ENCODE measurements at places on chromosomes 12 and 14.

DNA sequence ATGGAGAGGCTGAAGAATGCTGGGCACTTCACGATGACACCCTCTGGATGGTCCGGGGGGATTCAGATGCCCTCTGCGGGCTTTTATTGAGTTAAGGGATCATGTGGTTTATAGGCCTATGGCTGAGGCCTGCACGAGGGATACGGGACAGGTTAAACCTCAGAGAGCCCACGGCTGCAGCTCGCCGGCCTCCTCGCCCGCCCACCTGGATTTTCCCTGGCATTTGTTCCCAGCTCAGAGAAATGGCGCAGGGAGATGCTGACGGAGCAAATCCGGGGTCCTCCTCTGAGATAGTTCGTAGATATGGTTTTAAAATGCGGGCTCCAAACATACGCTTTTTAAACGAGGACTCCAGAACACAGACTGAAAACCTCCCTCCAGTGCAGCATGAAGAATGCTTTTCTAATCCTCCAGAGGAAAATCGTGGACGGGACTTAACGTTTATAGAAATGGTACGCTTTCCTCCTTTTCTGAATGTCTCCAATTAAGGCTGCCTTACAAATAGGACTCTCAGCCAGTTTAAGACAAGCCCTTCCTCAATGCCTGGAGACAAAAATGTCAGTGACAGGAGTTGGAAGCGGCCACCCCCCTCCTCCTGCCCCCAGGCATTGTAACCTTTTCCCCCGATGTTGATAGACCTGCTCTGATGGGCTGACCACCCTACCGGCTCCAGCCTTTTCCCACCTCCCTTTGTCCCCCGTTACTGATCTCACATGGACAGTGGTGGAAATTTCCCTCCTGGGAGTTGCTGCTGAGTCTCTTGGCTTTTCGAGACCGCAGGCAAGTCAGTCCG, 16.6 kb downstream of the CCND2 start:
- no peak for DNase-seq

- DNase-seq: no peak
These were observed 21.9 kb upstream of the CLMN start for GRCh38 chr14:95341564-95341963.

GRCh38 chr14:63512861-63513260, 30.3 kb downstream of the PPP2R5E start:
- DNase-seq: no peak

- peak; percentile 36 for DNase-seq
These were observed 1.4 kb upstream of the ZFP36L1 start for GRCh38 chr14:68794130-68794850.

GRCh38 chr14:90759370-90760077, 56.7 kb downstream of the TTC7B start:
- DNase-seq: peak; percentile 24

- no peak for DNase-seq
These were observed 140.1 kb downstream of the C12orf75 start for GRCh38 chr12:105470601-105471000.

DNA sequence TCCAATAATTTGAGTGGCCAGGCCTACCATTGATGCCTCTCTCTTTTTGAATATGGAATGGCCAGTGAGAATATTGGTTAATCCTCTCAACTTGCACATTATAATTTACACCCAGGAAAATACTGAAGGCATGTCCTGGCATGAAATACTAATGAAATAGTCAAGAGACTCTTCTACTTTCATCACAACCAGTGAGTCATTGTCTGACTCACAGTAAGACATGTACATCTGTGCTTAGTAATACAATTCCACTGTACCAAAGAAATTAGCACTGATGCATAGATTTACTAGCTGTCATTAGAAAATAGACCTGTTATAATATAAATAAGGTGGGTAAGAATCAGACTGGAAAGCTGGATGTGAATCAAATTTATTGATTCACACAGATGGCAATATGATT, 31.6 kb downstream of the KCNC2 start:
- no peak for DNase-seq

DNA sequence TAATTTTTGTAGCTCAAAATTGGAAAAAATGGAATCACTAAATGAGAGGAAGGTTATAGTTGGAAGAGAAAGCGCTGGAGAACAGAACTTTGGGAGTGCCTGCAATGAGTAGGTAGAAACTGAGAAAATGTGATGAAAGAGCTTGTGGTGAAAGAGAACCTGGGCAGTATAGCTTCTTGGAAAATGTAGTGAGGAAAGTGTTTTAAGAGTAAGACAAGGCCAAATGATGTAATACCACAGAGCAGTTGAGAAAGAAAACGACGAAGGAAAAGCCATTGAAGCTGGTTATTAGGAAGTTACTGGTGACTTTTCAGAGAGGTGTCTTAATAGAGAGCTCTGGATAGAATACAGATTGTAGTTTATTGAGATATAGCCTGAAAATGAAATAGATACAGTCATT, 255.3 kb downstream of the AEBP2 start:
- DNase-seq: no peak

DNA sequence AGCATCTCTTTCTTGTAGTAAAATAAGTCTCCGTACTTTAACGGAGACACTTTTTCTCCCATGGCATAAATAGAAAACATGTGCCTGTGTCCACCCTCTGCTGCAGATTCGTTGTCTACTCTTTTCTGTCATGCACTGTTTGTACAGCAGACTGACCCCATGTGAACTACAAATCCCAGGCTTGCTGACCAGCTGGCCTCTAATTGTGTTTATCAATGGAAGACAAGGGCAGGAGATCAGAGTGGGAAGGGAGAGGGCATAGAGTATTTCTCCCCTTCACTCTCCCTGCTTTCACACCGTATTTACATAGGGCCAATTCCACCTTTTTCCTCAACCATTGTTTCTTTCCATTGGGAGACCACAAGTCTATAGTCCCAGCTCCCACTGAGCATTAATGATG, 31.0 kb upstream of the TMTC2 start:
- DNase-seq: no peak

DNA sequence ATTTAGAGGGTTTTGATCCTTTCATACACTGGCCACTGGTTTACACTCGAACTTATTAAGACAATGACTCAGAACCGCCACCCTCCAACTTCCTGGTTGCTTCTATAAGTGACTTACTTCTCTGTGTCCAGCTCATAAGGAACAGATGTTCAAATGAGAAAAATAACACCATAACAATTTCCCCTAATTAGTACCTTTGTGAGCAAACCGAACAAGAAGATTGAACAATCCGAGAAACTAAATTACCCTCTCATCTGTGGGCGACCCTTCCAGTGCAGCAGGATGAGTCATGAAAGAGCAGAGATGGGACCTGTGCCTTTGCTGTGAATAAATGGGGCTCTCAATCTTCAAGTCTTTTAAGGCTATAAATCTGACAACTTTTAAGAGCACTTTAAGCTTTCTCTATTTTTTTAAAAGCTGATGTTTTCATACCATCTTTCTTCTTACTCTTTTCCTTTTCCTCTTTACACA, 146.8 kb upstream of the RASSF8 start:
- DNase-seq: no peak

GRCh38 chr14:99616832-99617800, 13.1 kb upstream of the CCDC85C start:
- no peak for DNase-seq

- DNase-seq: no peak
These were observed 27.4 kb upstream of the DYRK2 start for GRCh38 chr12:67621112-67621511.

GRCh38 chr14:51612449-51612848, 39.3 kb upstream of the FRMD6 start:
- no peak for DNase-seq

DNA sequence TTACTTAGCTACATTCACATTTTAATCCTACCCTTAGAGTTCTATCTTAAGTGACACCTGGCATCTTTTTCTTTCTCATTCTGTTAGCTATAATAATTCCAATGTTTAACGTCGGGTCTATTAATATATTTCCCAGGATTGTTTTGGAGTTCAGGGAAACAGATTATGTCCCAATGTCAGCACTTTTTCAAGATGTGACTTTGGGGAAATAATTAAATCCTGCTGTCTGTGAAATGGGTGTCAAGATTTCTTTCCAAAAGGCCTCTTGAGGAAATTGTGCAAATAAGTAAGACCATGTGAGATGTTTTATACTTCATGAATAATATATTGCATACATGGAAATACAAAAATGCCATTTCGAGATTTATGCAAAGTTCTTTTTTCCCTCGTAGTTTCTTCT, 887.6 kb upstream of the SEL1L start:
- DNase-seq: no peak

- no peak for DNase-seq
These were observed 491.8 kb downstream of the PCNX1 start for GRCh38 chr14:71399057-71399487.

- no peak for DNase-seq
These were observed 39.8 kb upstream of the CMKLR1 start for GRCh38 chr12:108378926-108379325.

GRCh38 chr12:129052373-129052772, 199.1 kb downstream of the GLT1D1 start:
- no peak for DNase-seq

DNA sequence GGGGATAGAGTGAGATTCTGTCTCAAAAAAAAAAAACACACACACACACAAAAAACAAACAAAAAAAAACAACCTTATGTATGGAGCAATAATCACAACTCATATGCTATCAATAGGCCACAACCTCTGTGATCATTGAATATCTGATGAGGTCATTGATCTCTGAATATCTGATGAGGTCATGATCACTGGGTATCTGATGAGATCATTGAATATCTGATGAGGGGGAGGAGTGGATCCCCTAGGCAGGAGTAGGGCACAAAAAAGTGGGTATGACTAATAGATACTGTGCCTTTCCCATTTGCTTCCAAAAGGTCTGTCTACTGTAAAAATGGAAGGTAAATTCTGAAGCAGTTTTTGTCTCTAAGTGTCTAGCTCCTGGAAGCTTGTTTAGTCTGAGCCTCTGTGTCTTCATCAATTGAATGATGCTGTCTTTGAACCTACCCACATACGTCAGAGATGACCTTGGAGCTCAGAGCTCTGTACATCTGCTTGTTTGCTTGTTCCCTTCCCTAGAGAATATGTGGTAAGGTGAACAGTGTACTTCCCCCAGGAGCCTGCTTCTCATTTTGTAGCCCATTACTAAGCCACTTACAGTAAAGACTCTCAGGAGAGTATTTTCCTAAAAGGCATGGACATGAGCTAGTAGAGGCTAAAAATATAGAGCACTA, 13.6 kb downstream of the PAH start:
- no peak for DNase-seq

DNA sequence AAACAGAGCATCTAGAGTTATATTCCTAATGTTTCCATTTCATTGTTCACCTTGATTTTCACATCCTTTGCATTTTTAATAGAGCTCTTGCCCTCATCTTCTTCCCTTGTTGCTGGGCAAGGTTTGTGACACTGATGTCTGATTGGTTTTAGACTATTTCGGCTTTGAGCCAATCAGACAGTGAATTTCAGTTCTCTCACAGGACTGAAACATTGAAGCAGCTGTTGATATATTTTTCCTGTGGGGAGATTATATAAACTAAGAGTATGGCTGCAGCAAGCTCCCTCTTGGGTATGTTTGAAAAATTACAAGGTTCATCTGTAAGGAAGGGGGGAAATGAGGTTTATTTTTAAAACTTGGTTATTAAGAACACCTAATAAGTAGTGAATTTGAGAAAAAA, 51.2 kb downstream of the ATF7IP start:
- DNase-seq: peak; percentile 69

- DNase-seq: no peak
These were observed 16.7 kb downstream of the LGR5 start for GRCh38 chr12:71456316-71456715.

DNA sequence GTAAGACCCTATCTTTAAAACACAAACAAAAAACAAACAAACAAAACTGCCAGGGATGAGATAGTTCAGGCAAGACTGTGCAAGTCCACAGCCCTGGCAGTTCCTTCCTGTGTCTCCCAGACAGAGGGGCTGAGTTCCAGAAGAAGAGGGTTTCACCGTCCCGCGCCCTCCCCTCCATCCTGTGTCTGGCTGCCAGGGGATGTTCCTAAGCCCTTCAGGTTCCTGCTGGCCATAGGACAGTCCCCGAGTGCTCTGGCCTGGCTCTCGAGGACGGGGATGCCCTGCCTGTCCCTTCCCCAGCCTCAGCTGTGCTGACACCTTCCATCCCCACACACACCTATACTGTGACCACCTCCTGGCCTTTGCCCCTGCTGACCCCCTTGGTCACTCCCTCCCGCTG, 40.6 kb upstream of the EIF5 start:
- DNase-seq: no peak

DNA sequence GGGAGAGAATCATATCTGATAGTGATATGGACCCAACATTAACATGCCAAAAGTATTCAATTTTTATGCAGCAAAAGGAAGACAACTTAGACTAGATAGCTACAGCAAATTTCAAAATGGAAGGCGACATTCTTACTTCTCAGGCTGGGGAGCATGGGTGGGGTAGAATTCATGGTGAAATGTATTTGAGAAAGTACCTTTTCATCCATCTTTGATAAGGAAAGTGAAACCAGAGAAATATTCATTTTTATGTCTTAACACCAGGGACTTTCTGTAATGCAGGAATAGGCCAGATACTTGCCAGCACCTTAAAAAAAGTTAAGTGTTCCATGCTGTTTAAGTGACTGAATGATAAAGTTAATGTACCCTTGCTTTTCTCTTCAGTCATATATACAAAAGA, 13.4 kb downstream of the BTG1 start:
- DNase-seq: no peak

GRCh38 chr12:72272091-72272661, at the start of gene TRHDE:
Gene TRHDE (plus strand): TSS chr12:72272370. CDS start chr12:72272644, 274 bp downstream.
- DNase-seq: no peak

DNA sequence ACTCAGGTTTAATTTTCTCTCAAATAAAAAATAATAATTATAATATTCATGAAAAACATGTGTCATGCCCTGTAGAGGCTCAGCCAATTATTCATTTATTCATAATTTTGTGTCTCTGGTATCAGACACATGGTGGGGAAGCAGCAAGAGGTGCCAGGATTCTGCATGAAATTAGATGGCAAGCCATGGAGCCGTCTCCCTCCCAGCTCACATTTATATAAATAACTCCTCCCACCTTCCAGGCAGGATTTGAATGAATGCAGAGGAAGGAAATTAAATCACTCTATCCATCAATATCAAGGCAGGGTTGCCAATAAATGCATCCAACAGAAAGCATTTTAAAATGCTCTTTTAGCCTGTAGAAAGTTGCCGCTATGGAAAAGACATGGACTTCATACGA, 98.1 kb downstream of the PTPRR start:
- DNase-seq: no peak

GRCh38 chr14:21070083-21070609, at the start of gene ARHGEF40:
Gene ARHGEF40 (plus strand): TSS chr14:21070304. CDS start chr14:21070397, 93 bp downstream.
- no peak for DNase-seq

GRCh38 chr14:88765130-88765529, 27.6 kb downstream of the EML5 start:
- DNase-seq: no peak
